Activated CD4-positive, alpha-beta T cell treated with anti-CD3 and anti-CD28 coated beads, Interleukin-2, amount 50 U/mL, for 1 hour (primary cell): ENCODE measurements at places on chromosomes 4 and X.

- DNase-seq: no peak
Measured at GRCh38 chrX:65925005-65925404, 114.9 kb downstream of the VSIG4 start.

DNA sequence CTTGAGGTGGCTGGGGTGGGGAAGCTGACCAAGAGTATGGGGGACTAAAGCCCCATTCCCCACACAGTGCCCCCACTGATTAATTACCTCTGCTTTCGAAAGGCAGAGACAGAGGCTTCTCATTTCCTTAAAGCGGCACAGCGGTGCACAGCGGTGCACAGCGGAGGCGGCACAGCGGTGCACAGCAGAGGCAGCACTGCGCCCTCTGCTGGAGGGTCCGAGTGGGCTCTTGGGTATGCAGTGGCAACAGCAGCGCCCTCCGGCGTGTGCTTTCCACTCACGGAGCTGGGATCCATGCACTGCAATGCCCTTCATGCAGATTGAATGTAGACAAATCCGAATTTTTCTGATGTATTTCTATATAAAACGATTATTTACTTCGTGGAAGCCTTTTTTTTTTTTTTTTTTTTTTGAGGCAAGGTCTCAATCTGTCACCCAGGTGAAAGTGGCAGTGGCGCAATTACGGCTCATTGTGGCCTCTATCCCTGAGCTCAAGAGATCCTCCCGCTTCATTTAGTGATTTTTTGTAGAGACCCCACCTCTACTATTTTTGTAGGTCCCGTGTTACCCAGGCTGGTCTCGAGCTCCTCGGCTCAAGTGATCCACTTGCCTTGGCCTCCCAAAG is 19.7 kb upstream of the PRPS2 start:
- DNase-seq: peak; percentile 67

- no peak for DNase-seq
Measured at GRCh38 chrX:13283950-13284546, 35.8 kb downstream of the ATXN3L start.

GRCh38 chr4:188300385-188300784 is 161.1 kb downstream of the TRIML1 start:
- DNase-seq: no peak

GRCh38 chr4:56416349-56416748 is 19.1 kb downstream of the PPAT start:
- DNase-seq: no peak

DNA sequence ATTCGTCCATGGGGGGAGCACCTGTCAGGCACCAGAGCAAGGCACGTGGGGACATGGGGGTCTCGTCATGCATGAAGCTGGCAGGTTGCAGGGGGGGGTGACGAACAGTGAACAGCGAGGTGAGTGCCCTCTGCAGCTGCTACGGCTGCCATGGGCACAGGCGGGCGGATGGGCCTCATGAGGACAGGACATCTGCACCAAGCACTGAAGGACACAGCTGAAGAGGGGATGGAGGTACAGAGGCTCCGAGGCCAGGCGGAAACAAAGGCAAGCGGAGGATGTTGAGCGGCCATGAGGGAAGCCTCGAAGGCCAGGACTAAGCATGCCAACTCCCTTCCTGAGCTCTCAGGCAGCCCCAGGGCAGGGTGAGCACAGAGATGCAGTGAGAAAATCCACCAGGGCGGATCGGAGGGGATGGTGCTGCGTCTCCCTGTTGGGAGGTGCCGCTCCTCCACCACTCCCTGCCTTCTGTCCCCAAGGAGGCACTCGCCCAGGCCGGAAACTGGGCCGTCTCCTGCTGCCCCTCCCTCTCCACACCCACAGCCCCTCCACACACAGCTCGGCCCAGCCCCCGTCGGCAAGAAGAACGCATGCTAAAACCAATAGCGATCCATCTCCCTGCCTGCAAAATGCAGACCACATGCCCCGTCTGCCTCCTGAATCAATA is 24.6 kb downstream of the ABLIM2 start:
- DNase-seq: no peak

- no peak for DNase-seq
Measured at GRCh38 chr4:10746371-10747171, 62.0 kb upstream of the CLNK start.
